ENCODE measurements at places on chromosomes 13 and 19. TPM values are rescaled to one million over a fixed set of nuclear protein-coding genes. Genes with fewer than 3 reads are reported as not detected.

GRCh38 chr13:95267662-95268342 is 33.4 kb downstream of the ABCC4 start:
- DNase-seq = no peak

DNA sequence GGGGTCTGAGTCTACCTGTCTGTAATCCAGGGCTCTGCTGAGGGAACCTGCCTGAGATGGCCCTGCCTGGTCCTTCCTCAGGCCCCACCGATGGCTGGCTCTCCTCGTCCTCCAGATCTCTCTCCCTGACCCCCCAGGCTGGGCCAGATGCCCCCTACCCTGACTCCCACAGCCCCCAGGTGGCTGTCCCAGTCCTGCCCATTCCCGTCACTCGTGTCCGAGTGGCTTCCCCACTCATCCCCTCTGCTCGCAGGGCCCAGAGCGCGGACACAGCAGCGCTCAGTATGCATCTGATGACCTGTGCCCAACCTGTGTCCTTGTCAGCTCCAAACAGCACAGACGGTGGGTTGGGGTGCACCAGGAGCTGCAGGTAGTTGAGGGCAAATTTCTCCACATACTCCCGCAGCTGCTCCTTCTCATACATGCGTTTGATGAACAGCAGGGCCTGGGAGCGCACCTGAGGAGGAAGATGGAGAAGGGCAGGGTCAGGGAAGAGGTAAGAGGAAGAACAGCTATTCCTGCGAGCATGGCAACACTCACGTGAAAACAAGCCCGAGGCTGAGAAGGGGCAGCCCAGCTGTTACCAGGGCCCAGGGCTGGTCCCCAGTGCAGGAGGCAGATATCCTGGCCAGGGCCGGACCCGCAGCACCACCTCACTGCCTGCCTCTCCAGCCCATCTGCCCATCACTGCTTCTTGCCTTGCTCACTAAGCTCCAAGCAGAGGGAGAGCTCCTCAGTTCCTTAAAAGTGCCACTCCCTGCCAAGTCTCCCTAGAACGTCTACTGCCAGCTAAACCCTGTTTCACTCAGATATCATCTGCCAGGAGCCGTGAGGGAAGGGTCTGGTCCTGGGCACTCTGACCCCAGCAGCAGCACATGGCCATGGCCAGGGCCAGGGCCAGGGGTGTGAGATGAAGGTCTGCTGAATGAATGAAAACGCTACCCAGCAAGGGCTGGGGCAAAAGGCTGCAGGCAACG is 11.1 kb upstream of the RSPH6A start:
- DNase-seq = no peak

The F10 gene
- not detected for total RNA-seq

The PTGER1 gene
- total RNA-seq = not detected

The KLF16 gene
- 71.0 TPM for total RNA-seq

DNA sequence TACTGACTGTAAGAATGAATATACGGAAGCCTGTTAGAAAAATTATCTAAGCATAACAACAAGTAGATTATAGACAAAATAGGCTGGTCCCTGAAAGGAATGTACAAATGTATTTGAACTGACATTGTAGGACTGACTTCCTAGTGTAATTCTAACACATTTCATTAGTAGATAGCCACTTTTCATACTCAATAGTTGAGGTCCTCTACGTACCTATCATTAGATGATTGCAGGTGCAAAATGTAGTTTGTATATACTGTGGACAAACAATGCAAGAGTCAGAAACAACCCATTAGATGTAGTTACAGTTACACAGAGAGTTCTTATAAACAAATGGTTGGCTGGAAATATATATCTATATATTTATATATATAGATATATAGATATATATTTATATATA is 402.3 kb upstream of the SLITRK6 start:
- no peak for DNase-seq

- no peak for DNase-seq
Observed at GRCh38 chr13:33554919-33555791, 262.8 kb upstream of the RFC3 start.

- DNase-seq = peak; percentile 57
Observed at GRCh38 chr19:51690454-51691073, 2.6 kb upstream of the SPACA6 start.

The SPACA4 gene
- not detected for total RNA-seq

DNA sequence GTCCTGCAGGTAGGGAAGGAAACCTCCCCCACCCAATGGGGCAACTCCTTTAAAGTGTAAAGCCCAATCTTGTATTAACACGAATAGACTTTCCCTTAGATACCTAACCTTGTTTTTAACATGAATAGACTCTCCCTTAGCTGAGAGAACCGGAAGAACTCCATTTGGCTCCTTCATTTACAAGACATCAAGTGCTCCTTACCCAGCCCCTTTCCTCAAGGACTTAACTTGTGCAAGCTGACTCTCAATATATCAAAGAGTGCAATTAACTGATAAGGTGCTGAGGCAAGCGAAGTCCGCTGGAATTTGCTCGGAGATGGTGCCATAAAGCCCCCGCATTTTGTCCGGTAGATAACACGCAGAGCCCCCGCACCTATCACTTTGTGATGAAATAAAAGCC is 9.9 kb upstream of the ZNF90 start:
- DNase-seq = no peak

The TYROBP gene
- 0.69 TPM for total RNA-seq

The FCAR gene
- not detected for total RNA-seq

GRCh38 chr19:35002037-35002535 is 2.0 kb downstream of the GRAMD1A start:
- no peak for DNase-seq

The CLEC11A gene
- 1.4 TPM for total RNA-seq

DNA sequence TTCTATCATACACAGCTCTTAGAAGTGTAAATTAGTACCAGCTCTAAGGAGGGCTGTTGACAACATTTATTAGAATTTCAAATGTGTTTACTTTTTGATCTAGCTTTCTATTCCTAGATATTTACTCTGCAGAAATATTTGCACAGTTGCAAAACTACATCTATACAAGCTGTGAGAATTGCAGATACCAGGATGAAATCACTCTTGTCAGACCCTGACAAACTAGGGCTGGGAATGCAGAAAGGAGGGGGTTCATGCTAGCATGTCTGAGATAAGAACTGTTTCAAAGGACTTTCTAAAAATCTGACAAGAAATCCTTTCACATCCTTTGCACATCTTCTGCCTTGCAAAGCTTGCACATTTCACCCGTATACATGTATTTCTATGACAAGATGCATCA is 11.8 kb upstream of the PABPC3 start:
- no peak for DNase-seq

The FBXL12 gene
- 20.8 TPM for total RNA-seq

The DIRAS1 gene
- 0.27 TPM for total RNA-seq

GRCh38 chr19:21468791-21469190 is 36.6 kb upstream of the ZNF429 start:
- no peak for DNase-seq

DNA sequence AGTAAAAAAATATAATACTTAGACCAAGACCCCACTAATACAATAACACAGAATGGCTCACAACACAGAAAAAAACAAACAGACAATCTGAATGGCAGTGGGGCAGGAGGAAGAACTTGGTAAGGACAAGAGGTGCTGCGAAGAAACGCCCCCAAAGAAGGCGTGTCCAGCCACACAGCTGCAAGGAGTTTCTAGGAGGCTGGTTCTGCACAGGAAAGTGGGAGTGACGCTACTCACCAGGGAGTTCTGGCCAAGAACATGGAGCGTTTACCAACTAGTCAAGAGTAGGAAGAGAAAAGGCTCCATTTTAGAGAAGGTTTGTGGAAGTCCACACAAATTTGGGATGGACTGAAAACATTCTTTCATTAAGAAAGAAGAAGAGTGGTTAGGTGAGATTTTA is 95.3 kb upstream of the SLC15A1 start:
- no peak for DNase-seq

The OLFM2 gene
- 0.11 TPM for total RNA-seq

- DNase-seq = no peak
Observed at GRCh38 chr13:61927648-61928047, 512.0 kb upstream of the PCDH20 start.

GRCh38 chr19:42081584-42082203 is 5.7 kb downstream of the ZNF574 start:
- no peak for DNase-seq

GRCh38 chr13:97432232-97432916 is 1.6 kb upstream of the RAP2A start:
- no peak for DNase-seq

The C13orf42 gene
- total RNA-seq = not detected

DNA sequence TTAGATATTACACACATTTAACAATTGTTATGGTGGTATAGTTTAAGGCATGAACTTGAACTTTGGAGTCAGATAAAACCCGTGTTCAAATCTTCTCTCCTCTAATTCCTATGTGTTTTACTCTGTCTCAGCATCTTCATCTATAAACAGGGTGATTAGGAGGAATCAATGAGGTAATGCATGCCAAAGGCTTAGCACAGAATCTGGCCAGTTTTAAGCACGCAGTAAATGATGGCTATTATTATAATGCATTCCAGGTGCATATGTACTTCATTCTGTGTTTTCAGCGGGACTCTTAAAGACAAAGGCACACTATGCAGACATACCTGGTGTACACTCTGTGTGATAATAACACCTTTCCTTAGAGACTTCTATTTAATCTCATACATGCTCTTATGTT is 88.0 kb upstream of the FRY start:
- DNase-seq = no peak

DNA sequence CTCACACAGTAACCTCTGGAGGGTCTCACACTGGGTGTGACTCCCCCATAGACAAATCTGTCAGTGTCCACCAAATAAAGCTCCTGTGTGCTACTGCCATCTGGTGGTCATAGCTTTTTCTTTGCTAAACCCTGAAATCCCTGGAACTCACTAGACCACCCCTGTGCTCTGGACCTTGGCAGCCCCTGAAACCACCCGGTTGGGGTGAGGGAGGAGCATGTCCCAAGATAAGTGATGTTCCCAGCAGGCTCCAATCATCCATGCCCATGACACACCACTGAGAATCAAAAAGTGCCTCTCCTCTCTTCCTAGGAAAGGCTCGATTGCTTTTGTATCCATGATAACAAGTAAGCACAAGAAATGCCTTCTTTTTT is 6.5 kb upstream of the HSD17B14 start:
- DNase-seq = peak; percentile 33

DNA sequence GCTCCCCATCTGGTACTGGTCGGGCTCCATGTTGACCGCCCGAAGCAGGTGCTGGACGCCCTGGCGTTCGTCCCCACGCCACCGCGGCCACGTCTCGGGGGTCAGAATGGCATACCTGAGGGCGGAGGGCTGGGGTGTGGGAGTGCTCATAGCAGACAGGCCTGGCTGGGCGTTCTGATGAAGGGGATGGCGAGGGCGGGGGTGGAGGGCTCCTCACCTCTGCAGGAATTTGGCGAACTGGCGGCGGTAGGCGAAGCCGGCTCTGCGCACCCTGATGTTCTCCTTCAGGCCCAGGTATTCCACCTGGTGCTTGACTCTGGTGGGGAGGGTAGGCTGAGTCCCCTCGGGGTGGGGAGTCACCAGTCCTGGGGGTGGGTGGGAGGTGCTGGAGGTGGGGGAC is 22.3 kb upstream of the ZNF414 start:
- no peak for DNase-seq

DNA sequence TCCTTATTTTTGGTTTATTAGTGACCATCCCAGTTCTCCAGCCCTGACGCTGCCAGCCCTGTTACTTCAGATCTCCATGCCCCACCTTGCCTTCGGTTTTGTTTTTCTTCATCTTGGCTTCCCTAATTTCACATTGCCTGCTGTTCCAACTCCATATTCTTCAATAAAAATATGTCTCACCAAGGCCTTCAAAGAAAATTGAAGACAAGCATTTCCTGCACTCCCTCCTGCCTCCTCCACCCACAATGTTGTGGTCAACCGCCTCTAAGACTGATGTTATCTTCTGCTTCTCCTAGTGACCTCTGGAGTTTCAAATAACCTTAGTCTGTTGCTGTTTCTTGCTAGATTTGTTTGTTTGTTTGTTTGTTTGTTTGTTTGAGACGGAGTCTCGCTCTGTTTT is 14.6 kb downstream of the PLD3 start:
- no peak for DNase-seq

- no peak for DNase-seq
Observed at GRCh38 chr13:24224232-24224680, 63.7 kb downstream of the SPATA13 start.

The SIGLEC9 gene
- total RNA-seq = 0.37 TPM

The AKAP8 gene
- 88.8 TPM for total RNA-seq

GRCh38 chr19:48568345-48568886 is 16.4 kb downstream of the SULT2B1 start:
- DNase-seq = no peak

GRCh38 chr19:28489776-28490175 is 723.2 kb downstream of the UQCRFS1 start:
- no peak for DNase-seq

DNA sequence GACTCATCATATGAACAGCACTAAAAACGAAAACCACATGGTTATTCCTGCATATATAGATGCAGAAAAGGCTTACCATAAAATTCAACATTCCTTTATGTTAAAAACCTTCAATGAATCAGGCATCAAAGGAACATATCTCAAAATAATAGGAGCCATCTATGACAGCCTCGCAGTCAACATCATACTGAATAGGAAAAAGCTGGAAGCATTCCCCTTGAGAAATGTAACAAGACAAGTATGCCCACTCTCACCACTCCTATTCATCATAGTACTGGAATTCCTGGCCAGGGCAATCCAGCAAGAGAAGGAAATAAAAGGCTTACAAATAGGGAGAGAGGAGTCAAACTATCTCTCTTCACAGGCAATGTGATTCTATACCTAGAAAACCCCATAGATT is 179.6 kb upstream of the HTR2A start:
- no peak for DNase-seq

DNA sequence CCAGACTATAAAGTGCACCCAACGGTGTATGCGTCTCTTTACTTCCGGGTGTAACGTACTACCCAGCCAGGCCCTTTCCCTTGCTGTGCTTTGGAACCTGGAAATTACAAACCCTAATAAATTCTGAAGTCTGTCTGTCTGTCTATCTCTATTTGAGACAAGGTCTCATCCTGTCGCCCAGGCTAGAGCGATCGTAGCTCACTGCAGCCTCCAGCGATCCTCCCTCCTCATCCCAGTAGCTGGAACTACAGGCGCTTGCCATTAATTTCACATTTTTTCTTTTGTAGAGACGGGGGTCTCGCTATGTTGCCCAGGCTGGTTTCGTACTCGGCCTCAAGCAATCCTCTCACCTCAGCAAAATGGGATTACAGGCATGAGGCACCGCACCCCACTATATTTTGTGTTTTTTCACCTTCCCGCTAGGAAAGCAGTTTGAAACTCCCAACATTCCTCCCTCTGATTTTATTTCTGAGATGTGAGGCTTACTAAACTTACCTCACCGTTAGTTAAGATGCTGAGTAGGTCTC is 469 bp upstream of the RNF6 start:
- no peak for DNase-seq
